ENCODE measurements at places on chromosomes 13 and 19.

- DNase-seq, result no peak
Measured at GRCh38 chr13:51237887-51238286, 15.7 kb downstream of the FAM124A start.

DNA sequence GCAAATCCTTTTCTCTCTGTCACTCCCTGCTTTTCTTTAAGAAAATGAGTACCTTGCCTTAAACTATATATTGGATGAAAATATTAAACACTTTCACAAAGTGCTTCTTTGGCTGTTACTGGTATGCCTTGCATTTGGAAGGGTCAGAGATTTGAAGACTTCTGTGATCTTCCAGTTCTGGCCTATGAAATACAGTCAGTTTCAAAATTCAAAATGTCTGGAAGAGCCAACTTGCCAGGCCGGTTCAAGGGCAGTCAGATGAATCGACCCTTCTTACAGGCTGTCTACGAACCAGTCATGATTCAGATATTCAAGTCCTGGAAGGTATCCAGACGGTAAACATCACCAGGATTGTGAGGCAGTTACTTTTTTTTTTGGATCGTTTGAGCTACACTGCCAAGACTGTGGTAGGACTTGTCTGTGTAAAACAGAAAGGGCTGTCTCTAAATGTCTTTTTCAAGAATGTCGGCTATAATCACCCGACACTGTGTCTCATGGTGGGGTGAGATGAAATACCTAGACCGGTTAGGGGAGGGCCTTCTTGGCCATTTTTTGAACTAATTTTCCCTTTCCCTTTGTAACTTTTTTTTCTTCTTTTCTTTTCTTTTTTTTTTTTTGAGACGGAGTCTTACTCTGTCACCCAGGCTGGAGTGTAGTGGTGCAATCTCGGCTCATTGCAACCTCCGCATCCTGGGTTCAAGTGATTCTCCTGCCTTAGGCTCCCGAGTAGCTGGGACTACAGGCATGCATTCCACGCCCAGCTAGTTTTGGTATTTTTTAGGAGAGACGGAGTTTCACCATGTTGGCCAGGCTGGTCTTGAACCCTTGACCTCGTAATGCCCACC lies 11.2 kb downstream of the ACTN4 start:
- no peak for DNase-seq

DNA sequence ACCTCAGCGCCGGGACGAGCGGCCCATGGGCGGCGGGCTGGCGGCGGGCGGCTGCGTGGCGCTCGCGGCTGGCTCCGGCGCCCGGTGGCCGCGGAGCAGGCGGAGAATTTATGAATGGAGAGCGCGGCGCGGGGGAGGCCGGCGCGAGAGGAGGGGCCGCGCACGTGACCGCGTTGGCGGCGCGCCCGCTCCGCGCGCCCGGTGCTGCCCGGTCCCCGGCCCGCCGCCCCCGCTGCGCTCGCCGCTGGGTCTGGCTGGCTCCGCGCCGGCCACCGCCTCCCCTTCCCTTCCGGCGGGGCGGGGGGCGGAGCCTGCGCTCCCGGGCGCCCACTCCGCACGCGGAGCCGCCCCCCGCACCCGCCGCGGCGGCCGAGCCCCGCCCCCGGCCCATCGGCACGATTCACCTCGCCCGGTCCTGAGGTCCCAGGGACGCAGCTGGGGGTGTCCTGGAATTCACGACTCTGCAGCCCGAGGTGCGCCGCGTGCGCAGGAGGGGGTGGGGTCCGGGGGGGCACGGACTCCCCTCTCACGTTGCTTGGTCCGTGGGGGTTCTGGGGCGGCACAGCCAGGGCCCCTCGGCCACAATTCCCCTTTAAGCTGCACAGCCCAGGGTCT lies at the start of gene CBARP:
TSS of gene CBARP (minus strand) at position 252 of the 615 bp plus-strand sequence. CDS start 1,905 bp downstream, outside the sequence.
- no peak for DNase-seq

DNA sequence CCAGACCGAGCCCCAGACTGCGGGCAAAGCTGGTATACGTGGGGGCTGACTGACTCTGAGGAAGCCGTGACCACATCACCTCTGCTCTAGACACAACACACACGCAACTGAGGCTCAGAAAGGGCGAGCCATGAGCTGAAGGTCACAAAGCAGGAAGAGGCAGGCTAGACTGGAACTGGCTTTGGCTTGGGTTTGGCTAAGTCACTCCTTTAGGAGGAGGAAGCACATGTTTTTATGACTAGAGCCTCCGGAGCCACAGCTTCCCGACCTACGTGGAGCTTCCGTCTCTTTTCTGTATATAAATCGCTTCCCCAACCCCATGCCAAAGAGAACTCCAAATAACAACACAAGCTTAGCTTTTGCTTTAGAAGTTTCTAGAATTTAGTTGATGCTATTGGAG lies 48.0 kb downstream of the RFX2 start:
- DNase-seq, result no peak

DNA sequence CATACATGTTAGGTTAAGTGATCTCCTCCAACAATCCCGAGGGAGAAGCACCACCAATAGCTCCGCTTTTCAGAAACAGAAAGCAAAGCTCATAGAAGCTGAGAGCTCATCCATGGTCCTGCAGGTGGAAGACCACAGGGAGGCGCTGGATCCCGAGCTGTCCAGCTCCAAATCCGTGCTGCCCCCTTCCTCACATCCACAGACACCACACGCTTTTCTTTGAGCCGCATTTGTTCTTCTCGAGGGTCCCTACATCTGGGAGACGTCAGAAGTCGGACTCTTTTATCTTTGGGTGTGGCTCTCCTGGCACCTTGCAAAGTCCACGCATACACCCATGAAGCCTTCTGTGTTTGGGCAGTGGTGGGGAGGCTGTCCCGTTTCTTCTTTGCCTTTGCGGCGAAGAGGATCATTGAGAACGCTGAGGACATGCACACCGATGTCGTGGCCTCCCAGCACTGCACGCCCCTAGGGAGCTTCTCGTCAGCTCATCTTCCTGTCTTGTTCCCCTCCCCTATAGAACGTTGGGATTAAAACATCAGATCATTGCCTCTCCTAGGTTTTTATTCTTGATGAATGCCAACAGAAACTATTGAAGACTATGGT lies 184.8 kb downstream of the TEX29 start:
- DNase-seq, result no peak

DNA sequence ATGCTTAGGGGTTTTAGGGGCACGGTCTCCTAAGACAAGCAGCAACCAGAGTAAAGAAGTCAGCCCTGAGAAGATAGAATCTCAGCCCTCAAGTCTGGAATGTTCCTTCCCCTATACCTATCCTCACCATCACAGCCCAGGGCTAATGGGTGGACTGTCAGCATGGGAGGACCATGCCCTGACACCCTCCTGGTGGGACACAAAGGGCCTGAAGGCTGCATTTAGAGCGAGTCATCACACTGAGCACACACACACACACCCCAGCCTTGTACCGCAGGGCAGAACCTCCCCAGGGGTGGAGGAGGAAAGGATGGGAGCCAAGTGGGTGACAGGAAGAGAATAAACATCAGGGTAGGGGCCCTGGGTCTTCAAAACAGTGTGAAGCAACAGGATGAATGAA lies 174.8 kb upstream of the SERP2 start:
- no peak for DNase-seq

DNA sequence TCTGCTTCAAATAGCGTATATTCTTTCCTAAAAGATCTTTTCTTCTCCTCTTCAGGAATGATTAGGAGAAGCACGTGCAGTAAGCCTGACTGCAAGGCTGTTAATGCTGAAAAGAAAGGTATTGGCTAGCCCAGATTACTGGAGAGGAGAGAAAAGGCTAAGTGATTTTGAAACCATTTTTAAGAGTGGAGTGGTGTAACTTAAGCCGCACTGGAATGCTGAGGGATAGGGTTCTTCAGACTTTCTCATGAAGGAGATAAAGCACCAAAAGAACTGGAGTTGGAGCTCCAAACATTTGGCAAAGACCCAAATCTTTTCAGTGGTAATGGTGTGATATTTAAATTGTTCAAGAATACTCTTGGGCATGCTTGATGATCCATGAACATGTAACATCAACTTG lies 388.3 kb downstream of the COG6 start:
- DNase-seq, result no peak

GRCh38 chr13:69213396-69213795 lies 894.2 kb upstream of the ATXN8OS start:
- no peak for DNase-seq

GRCh38 chr19:49758292-49758691 lies 4.8 kb downstream of the TSKS start:
- DNase-seq, result no peak

DNA sequence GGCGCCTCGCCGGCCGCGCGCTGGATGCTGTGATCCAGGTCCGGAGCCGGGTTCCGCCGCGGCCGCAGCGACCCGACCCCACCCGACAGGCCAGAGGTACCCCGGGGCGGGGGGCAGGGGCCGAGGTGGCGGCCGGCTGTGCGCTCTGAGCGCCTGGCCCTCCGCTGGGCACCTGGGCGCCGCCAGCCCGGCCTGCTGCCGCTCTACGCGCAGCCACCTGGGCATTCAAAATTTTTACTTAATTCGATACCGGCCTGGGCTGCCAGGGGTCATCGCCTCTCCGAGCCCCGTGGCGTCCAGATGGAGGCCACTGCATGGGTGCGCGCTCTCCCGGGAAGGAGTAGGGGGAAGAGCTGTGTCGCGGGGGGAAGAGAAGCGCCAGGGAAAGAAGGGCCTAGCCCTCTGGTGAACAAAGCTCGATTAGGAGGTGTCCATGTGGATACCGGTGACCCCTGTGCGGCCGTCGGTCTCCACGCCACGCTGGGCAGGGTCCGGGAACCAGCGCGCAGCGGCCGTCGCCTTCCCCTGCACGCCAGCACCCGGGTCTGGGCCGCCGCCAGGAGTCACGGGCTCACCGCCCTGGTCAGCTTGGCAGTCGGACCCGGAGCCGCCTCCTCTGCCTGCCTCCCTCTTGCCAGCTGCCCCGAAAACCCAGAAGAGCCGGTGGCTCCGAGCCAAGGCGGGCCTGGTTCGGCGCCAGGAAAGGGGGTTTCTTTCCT lies 666 bp downstream of the BIVM start:
- no peak for DNase-seq

- DNase-seq, result no peak
Measured at GRCh38 chr13:66222127-66222526, 1008.0 kb downstream of the PCDH9 start.

GRCh38 chr19:9309974-9310446 lies 372 bp upstream of the ZNF699 start:
- DNase-seq, result no peak

GRCh38 chr19:54416695-54417491 lies 1.6 kb downstream of the TTYH1 start:
- DNase-seq, result no peak

DNA sequence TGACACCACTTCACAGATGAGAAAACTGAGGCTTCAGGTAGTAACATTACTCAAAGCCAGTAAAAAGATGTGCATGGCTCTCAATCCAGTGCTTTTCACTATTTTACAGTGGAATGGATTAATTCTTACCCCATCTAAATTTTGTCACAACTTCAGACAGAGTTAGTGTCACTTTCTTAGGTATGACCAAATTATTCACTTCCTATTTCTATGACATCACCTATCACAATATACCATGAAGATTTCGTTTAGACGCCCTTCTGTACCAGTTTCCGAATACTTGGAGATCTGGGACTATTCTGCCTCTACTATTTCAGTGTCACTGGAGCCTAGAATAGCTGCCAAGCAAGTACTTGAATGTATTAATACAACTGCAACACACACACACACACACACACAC lies 437.5 kb downstream of the KLF12 start:
- no peak for DNase-seq

GRCh38 chr19:8519388-8519787 lies 5.4 kb upstream of the ZNF414 start:
- no peak for DNase-seq

GRCh38 chr13:67283637-67284036 lies 53.5 kb upstream of the PCDH9 start:
- DNase-seq, result no peak

DNA sequence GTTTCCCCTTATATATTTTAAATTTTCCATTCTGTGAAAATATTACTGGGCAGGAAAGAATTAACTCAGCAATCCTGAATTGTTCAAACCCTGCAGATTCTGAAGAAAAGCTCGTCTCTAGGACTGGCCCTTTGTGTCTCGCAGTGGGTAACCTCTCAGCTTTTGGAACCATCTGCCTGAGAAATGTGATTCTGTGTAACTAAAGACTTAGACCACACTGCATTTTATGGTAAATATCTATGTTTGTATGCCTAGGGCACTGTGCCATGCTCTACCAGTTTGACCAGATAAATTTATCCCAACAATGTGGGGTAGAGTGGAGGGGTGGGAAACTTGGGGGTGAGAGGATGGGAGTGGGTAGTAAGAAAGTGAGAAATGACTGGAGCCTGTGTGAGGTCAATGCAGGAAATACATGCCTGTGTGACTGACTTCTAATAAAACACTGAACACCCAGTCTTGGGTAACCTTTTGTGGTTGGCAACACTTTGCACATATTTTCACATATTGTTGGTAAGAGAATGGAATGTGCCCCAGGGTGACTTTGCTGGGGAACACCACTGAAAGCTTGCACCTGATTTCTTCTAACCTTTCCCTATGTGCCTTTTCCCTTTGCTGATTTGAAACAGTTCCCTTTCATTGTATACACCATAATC lies 1181.9 kb downstream of the OLFM4 start:
- DNase-seq, result peak; percentile 6

GRCh38 chr13:21541271-21541670 lies 62.7 kb downstream of the MICU2 start:
- DNase-seq, result no peak

- DNase-seq, result peak; percentile 73
Measured at GRCh38 chr19:48933382-48933932, at the start of gene DHDH. TSS of gene DHDH (plus strand) at chr19:48933699. CDS start at chr19:48933722, 23 bp downstream.

DNA sequence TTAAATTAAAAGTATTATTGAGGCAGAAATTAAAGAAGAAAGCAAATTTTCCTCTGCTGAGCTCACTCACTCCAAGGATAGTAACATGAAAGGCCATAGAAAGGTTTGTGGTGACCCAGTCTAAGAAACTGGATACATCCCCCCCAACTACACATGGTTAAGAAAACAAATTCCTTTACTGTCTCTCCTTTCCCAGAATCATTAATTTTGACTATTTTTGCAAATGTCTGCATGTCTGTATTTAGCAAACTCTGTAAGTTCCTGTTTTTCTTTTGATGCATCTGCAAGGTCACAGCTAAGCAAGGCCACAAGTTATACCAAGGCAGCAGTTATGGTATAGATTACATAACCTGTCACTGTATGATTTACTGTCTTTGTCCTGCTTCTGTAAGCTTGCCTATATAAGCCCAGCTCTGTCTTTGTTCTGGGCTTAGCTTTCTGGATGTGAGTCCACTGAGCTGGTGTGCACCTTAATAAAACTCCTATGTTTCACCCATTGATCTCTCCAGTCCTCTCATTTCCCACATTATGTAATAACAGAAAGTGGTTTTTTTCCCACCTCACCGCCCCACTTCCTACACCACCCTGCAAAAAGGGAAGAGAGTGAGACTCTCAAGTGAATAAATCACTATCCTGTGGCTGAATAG lies 8.5 kb upstream of the ZNF83 start:
- no peak for DNase-seq

DNA sequence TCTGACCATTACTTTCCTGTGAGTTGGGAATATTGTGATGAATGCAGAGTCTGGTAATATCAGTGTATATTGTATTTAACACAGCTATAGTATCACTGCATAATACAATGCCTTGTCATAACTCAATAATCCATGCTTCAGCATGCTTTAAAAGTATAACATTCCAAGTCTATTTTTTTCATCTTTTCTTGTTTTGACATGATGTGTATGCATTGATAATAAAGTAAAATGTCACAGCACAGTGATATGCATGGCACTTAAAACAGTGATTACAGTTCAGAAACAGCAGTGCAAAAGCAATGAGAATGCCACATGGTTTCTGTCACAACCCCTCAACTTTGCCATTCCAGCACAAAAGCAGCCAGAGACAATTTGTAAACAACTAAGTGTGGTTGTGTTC lies 17.8 kb downstream of the KATNAL1 start:
- no peak for DNase-seq

- DNase-seq, result peak; percentile 81
Measured at GRCh38 chr13:112689303-112690245, at the start of gene ATP11A. TSS of gene ATP11A (plus strand) at chr13:112690038. CDS start at chr13:112690417, 379 bp downstream.
